ENCODE measurements at places on chromosomes 5 and 9. TPM values are rescaled to one million over a fixed set of nuclear protein-coding genes. Genes with fewer than 3 reads are reported as not detected.

Gene GPX8
- polyA plus RNA-seq: 40.1 TPM

Gene IFNA5
- not detected for polyA plus RNA-seq

Gene GABRP
- polyA plus RNA-seq: 0.06 TPM

- DNase-seq: no peak
These were observed 730 bp downstream of the WWC1 start for GRCh38 chr5:168291964-168292785.

DNA sequence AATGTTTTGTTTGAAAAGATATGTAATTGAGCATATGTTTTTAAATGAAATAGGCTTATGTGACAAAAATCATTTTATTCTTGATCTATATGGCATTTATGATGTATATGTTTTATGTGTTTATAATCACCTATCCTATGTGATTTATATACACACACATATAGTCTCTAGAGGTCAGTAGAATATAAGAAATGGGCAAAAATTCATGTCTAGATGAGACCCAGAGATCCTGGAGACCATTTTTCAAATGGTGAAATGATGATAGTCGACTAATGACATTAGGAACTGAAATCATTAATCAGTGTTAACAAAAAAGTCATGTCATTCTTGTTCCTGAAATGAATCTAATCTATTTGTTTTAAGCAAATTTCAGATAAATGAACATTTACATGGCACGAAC lies 709.2 kb upstream of the WWC1 start:
- no peak for DNase-seq

DNA sequence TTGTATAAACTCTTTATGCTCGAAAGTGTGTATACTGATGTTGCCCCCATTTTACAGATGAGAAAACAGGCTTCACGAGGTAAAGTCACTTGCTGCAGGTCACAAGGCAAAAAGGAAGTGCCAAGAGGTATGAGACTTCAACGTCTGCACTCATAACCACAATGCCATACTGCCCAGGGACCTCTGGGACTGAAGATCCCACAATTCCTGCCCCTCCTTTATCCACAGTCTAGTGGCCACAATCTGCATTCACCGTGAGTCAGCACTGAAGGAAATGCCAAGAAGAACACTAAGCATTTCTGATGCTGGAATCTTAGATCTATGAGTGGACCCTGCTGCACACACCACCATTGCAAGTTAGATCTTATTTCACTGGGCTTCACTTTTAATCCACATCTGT lies 37.3 kb downstream of the MED27 start:
- DNase-seq: peak; percentile 83

DNA sequence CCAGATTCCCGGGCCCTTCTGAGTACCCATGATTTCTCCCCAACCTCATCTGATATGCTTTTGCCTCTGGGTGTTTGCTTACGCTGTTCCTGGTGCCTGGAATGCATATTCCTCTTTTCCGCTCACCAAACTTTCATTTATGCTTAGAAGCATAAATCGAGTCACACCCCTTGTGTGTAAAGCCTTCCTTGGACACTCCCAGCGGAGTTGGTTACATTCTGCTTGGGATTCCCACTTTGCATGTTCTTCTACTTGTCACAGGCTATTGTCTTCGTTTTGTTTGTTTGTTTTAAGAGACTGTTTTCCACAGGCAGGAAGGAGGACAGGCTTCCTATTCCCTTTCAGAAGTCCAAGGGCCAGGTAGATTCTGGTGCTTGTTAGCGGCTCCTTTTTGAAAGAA lies 76.5 kb downstream of the SEC61B start:
- DNase-seq: no peak

DNA sequence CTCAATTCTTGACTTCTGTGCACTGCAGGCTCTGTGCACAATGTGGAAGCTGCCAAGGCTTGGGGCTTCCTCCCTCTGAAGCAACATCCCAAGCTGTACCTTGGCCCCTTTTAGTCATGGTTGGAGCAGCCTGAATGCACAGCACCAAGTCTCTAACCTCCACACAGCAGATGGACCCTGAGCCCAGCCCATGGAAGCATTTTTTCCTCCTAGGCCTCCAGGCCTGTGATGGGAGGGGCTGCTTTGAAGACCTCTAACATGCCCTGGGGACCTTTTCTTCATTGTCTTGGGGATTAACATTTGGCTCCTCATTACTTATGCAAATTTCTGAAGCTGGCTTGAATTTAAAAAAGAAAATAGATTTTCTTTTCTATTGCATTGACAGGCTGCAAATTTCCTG lies 385.8 kb downstream of the LRRC70 start:
- DNase-seq: no peak

DNA sequence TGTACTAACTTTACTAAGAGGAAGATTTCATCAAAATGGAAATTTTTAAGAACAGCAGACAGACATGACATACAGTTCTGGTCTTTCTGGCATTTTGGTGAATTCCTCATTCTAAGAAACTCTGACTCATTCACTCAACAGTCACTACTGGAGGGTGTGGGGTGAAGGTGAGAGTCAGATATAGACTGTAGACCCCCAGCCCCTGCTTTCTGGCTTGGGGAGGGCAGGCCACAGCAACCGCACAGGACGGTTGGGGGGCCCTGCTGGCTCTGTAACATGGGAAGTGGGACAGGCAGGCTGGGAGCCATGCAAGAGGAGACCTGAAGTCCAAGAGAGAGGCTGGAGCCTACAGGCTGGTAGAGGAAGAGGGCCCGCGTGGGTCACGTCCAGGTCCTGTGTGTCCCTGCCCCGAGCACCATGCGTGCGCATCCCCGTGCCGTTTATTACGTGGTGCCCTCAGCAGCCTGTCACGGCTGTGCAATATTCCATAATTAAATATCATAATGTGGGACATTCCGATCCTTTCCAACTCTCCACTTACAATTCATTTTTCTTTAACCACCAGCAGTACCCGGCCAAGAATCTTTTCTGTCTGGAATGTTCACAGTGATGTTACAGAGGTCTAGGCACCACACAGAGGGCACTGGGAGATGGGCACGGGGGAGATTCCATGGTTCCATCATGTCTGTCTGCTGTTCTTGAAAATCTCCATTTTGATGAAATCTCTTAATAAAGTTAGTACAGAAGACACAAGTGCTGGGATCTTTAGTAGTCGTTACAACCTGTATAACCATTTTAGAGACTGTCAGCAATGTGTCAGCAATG lies 75.5 kb downstream of the SEMA4D start:
- DNase-seq: no peak

GRCh38 chr5:138035605-138036537 lies 3.0 kb upstream of the FAM13B start:
- peak; percentile 83 for DNase-seq
